Left lung (tissue), 14 donors: ENCODE measurements at places on chromosomes 1 and 21. TPM values are rescaled to one million over a fixed set of nuclear protein-coding genes. Genes with fewer than 3 reads are reported as not detected.

- DNase-seq, result no peak
Measured at GRCh38 chr1:42450061-42450460, 5.8 kb downstream of the ZMYND12 start.

The ELOVL1 gene
- total RNA-seq, result 118 TPM

The HIVEP3 gene
- total RNA-seq, result 9.8 TPM

DNA sequence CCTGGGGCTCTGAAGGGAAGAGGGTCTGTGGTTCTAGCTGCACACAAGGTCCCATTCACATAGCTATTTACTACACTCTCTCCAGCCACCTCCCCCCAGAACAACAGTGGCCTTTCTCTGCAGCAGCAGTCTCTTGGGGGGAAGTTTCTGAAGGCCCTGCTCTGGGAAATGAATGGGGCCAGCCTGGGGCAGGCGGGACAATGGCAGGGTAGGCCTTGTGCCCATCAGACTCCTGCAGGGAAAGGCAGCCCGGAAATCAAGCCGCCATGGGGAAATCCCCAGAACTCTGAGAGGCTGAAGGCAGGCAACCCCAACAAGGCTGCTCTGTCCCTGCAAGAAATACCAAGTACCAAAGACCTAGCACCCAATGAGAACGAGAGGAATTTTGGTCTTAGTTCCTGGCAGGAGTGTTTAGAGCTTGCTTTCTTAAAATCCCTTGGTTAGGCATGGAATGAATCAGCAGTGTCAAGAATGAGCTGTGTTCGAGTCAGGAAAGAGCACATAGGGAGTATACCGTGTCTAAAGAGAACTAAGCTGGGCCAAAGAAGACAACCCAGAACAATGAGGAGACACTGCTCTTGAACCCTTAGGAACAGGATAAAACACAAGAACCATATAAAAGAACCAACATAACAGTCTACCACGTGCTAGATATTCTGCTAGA is 11.3 kb downstream of the ARHGEF11 start:
- DNase-seq, result no peak

DNA sequence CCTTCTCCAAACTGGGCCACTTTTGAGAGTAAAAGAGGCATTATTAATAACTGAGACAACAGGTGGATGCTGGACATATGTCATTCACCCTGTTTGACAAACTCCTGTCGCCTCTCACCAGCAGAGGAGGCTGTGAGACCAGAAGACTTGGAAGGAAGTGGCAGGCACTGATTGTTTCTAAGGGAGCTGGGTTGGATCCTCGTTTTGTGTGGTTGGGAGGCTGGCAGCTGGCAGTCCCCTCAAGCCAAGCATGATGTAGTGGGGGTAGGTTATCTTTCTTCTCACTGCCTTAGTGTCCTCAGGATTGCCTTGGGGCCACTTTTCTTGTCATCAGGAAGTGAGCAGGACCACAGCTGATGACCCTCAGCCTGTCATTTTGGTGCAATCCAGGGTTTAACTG is 86.5 kb upstream of the KCNJ15 start:
- DNase-seq, result no peak

The FABP3 gene
- total RNA-seq, result 17.1 TPM

The PRRC2C gene
- total RNA-seq, result 155 TPM

DNA sequence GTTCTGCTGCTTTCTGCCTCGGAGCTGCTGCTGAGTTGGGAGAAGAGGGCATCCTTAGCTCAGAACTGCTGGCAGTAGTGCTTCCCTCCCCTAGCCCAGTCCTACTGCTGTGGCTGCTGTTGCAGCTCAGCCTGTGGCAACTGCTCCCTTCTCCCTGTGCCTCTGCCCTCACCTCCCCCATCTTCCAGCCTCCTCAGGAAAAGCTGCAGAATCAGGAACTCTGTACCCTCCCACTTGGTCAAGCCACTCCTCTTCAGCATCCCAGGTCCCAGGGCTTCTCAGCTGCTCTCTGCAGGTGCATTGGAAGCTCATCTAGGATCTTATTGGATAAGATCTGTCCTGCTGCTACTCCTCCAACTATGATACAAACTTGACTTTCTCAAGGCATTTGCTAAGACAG is 316.7 kb downstream of the BRINP2 start:
- DNase-seq, result no peak

GRCh38 chr1:70034403-70034802 is 171.0 kb downstream of the LRRC40 start:
- no peak for DNase-seq

DNA sequence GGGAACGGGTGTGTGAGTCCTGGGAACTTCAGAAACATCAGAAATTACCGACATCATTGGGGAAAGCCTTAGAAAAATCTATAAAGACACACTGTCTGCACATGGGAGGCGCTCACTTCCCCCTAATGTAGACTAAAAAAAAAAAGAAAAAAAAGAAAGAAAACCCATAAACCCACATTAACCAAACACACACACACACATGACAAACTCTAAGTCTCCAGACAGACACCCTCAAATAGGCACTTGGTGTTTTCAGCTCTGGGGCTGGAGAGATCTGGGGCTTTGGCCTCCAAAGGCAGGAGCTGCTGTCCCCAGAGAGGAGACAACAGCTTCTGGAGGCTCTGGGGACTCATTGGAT is 13.2 kb upstream of the SDHB start:
- DNase-seq, result no peak

- no peak for DNase-seq
Measured at GRCh38 chr1:14987829-14988603, 165.5 kb upstream of the TMEM51 start.

- DNase-seq, result no peak
Measured at GRCh38 chr1:16969651-16970050, 10.8 kb downstream of the MFAP2 start.

- DNase-seq, result no peak
Measured at GRCh38 chr21:42547001-42547905, 33.6 kb downstream of the SLC37A1 start.

DNA sequence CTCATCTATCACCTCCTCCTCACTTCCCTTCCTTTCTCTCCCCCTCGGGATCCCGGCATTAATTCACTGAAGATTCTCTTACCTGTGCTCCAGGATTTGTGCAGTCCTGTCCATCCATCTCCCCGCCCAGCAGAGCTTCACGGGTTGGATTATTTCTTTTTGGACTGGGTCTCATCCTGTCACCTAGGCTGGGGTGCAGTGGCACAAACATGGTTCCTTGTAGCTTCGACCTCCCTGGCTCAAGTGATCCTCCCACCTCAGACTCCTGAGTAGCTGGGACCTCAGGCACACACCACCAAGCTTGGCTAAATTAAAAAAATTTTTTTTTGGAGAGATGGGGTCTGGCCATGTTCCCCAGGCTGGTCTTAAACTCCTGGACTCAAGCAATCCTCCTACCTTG is 12.3 kb upstream of the CSF3R start:
- no peak for DNase-seq

GRCh38 chr1:23719162-23719820 is 24.0 kb upstream of the ELOA start:
- no peak for DNase-seq

DNA sequence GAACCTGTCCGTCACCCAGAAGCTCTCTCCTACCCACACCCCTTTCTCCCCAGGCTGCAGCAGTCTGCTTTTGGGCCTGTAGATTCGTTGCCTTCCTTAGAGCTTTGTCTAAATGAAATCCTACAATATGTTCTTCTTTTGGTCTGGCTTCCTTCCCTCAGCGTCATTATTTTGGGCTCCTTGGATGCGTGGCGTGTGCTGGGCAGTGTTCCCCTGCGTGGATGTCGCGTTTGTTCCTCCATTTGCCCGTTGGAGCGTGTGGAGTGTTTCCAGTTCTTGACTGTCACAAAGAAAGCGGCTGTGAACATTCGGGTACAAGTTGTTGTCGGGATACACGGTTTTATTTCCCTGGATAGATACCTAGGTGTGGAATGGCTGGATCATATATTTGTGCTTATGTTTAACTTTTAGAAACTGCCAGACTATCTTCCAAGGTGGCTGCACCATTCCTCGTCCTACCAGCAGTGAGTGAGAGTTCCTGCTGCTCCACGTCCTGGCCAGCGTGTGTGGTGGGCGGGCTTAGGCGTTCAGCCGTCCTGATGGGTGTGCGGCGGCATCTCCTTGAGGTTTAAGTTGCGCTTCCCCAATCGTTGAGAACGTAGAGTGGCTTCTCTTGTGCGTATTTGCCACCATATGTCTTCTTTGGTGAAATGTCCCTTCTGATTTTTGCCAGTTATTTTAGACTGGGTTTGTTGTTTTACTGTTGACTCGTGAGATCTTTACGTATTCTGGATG is 31.7 kb downstream of the SKI start:
- DNase-seq, result peak; percentile 61

- peak; percentile 38 for DNase-seq
Measured at GRCh38 chr1:85297855-85298629, 21.6 kb upstream of the BCL10 start.

The SPRR1B gene
- not detected for total RNA-seq

DNA sequence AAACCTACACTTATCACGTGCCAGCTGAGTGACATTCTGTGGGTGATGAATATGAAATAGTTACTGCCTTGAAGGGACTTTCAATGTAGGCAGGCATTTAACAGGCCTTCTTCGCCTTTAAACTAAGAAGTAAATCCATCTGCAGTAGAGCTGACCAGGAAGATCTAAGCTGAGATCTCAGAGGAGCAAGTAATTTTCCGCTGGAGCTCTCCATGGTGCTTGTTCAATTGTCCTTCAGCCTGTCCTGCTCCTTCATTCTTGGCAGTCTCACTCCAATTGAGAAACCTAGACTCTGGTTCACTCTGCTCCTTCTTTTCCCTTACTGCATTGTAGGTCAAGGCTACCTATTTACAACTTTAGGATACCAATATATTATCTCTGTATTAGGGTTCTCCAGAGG is 183.5 kb downstream of the HMCN1 start:
- no peak for DNase-seq

- no peak for DNase-seq
Measured at GRCh38 chr1:192545896-192546521, 29.6 kb upstream of the RGS1 start.
